ENCODE measurements at places on chromosomes 3 and 15. TPM values are rescaled to one million over a fixed set of nuclear protein-coding genes. Genes with fewer than 3 reads are reported as not detected.

MAN2A2 gene
- 18.2 TPM for total RNA-seq

ATP13A4 gene
- under 0.01 TPM for total RNA-seq

ROPN1B gene
- not detected for total RNA-seq

C15orf39 gene
- total RNA-seq: 2.3 TPM

ALDH1A3 gene
- total RNA-seq: 73.7 TPM

KIF15 gene
- total RNA-seq: 3.8 TPM

SNTN gene
- total RNA-seq: not detected

CMSS1 gene
- total RNA-seq: 6.9 TPM

TLR9 gene
- total RNA-seq: under 0.01 TPM

ADCY5 gene
- total RNA-seq: 0.51 TPM

All from fibroblast of lung (primary cell).